Activated naive CD4-positive, alpha-beta T cell treated with anti-CD3 and anti-CD28 coated beads for 36 hours (primary cell): ENCODE measurements at places on chromosomes 4 and X. TPM values are rescaled to one million over a fixed set of nuclear protein-coding genes. Genes with fewer than 3 reads are reported as not detected.

The TTC29 gene
- not detected for total RNA-seq

DNA sequence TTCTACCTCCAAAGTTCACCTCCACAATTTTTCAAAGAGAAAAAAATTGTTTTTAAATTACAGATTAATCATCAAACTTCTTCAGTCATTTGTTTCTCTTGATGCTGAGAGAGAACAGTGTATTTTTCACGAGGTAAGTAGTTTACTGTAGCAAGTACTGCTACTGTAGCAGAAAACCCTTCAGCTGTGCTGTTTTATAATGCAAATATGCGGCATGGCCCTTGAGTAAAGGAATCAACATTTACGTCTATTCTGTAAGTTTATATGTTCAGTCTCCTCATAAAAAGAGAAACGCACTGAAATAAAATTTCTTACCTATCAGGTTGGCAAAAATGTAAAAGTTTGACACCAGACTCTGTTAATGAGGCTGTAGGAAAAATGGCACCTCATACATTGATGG, 399.0 kb downstream of the NKX6-1 start:
- H3K36me3 ChIP-seq, result no peaks in the 10 kb centered on the region
- H3K27ac ChIP-seq, result no peak overlapping the region
- H3K4me3 ChIP-seq, result no peak overlapping the region
- no peaks in the 10 kb centered on the region for H3K4me1 ChIP-seq

DNA sequence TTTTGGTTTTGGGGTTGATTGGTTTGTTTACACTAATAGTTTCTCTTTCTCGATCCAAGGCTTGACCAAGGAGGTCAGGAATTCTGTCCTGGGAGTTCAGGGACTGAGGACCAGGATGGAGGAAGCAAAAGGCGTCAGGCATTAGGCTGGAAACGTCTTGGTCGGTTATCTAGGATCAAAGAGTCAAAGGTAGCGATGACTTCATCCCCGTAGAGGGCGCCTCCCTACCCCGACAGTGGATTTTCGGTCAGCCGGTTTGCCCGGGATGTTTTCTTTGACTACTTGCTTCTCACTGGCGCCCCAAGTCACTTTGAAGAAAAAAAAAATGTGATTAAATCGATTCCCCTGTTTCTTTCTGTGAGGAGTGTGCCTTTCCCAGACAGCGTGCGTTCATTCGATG, 980 bp upstream of the FHDC1 start:
- H3K4me1 ChIP-seq, result peaks cover 16% of the 10 kb centered on the region
- no peak overlapping the region for H3K27ac ChIP-seq
- H3K27me3 ChIP-seq, result peaks cover 39% of the 10 kb centered on the region
- peak overlapping the region; percentile 65 for H3K4me3 ChIP-seq
- DNase-seq, result peak; percentile 65

GRCh38 chrX:107714206-107714891, 61.2 kb downstream of the TSC22D3 start:
- no peaks in the 10 kb centered on the region for H3K27me3 ChIP-seq
- peaks cover 13% of the 10 kb centered on the region for H3K36me3 ChIP-seq
- H3K4me1 ChIP-seq, result peaks cover 52% of the 10 kb centered on the region
- H3K4me3 ChIP-seq, result no peak overlapping the region
- DNase-seq, result no peak

GRCh38 chr4:159435561-159436023, 332.7 kb downstream of the RAPGEF2 start:
- no peaks in the 10 kb centered on the region for H3K36me3 ChIP-seq
- no peak overlapping the region for H3K27ac ChIP-seq
- no peak for DNase-seq
- no peak overlapping the region for H3K4me3 ChIP-seq
- peaks cover 6% of the 10 kb centered on the region for H3K4me1 ChIP-seq

GRCh38 chr4:7854697-7855370, 84.8 kb downstream of the AFAP1 start:
- peak overlapping the region; percentile 83 for H3K27ac ChIP-seq
- DNase-seq, result peak; percentile 83
- H3K36me3 ChIP-seq, result peaks cover 21% of the 10 kb centered on the region
- H3K27me3 ChIP-seq, result no peaks in the 10 kb centered on the region
- H3K4me1 ChIP-seq, result peaks cover 91% of the 10 kb centered on the region

DNA sequence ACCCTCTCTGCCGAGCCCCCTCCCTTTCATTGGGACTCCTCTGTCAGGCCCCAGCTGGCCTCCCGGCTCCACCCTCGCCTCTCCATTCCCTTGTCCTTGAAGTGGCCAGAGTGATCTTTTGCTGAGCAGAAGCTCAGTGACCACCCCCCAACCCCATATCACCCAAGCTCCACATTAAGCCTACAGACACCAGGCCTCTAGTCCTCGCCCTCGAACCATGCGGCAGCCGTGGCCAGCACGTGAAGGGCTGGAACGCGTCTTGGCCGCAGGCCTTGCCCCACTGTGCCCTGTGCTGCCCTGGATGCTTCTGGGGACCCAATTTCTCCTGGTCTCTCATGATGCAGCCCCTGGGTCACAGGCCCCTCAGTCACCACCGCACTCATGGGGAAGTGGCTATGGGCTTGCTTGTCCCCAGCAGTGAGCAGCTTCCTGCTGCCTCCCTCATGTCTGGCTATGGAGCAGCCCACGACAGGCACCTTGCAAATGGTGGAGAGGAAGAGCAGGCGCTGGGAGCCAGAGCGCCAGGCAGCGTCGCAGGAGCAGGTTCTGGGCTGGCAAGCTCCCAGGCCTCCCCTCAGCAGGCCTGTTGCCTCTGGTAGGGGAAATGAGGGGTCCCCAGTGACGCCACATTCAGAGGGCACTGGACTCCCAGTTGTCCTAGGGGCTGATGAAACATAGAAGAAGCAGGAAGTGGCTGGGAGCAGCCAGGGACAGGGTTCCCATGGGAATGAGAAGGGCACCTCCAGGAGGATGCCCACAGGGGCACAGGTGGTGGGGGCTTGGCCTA, 757 bp upstream of the SRPK3 start:
- no peak overlapping the region for H3K27ac ChIP-seq
- H3K4me3 ChIP-seq, result no peak overlapping the region
- peaks cover 5% of the 10 kb centered on the region for H3K27me3 ChIP-seq
- H3K4me1 ChIP-seq, result peaks cover 8% of the 10 kb centered on the region
